Activated CD4-positive, alpha-beta T cell treated with anti-CD3 and anti-CD28 coated beads for 48 hours (primary cell): ENCODE measurements at places on chromosomes 4 and X.
A peak's percentile ranks its signal among the peaks of the same experiment; 100 is the strongest.

DNA sequence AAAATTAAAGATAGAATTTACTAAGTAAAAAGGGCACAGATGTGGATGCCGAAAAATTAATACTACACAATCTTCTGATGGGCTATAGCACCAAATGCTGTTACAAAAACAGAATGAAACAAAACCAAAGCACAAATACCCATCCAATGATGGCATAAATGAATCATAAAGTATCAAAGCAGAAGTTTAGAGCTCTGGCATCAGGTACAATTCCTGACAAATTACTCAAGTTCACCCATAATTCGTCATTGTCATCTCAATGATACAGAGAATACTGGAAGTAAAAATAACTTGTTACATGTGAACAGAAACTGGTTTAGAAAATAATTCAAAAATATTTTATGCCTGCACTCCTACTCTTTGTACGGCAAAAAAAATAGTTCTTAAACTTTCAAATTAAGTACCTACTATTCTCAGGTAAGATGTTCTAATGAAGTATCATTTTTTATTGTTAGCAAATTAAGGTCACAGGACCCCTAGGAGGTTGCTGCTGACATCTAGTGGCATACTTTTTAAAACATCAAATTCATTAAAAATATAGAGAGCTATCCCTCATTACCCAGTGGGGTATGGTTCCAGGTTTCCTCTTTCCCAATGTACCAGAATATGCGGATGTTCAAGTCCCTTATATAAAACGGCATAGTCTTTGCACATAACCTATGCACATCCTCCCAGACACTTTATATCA lies 126.1 kb downstream of the INPP4B start:
- no peak for DNase-seq

- peak; percentile 61 for DNase-seq
Measured at GRCh38 chr4:80138551-80139538, 58.5 kb upstream of the PRDM8 start.

GRCh38 chr4:154307451-154307850 lies 184.1 kb downstream of the DCHS2 start:
- DNase-seq = no peak

DNA sequence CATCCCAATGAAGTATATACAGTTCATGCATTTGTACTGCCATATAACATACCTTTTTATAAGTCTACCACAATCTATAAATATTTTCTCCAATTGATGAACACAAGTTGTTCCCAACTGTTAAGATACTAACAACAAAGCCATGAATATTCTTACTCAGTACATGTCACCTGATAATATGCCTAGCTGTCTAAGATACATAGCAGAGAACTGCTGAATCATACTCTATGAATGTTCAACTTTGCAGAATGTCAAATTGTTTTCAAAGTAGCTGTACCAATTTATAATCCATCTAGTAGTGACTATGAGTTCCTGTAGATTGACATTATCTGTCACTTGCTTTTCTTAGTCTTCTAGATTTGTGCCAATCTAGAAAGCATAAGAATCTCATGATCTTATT lies 84.9 kb downstream of the RAB28 start:
- DNase-seq = no peak

DNA sequence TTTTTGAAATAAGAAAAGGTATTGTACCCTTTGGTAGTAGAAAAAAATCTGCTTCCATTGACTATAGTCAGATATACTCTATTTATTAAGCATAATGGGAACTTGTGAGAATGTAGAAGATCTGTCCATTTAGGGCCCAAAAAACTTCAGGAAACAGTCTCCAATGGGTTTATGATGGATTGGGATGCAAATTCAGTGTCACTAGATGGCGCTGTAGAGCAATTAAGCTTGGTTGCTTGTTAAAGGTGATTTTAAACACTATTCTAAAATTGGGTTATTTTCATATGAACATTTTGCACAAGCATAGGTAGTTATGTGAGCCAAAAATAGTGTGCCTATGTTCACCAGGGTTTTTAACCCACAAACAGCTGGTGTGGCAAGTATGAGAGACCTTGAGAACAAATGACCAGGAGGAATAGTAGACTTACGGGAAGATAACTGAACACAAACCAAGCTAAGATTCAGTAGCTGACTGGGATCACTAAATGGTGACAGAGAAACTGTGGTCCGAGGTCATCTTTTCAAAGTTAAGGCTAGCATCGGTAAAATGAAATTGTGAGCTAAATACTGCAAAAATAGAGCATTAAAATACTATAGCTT lies 80.3 kb upstream of the LSM6 start:
- DNase-seq = peak; percentile 35

- no peak for DNase-seq
Measured at GRCh38 chrX:140087875-140088274, 122.6 kb upstream of the CXorf66 start.

- DNase-seq = peak; percentile 7
Measured at GRCh38 chr4:105306820-105307219, 160.1 kb downstream of the TET2 start.

DNA sequence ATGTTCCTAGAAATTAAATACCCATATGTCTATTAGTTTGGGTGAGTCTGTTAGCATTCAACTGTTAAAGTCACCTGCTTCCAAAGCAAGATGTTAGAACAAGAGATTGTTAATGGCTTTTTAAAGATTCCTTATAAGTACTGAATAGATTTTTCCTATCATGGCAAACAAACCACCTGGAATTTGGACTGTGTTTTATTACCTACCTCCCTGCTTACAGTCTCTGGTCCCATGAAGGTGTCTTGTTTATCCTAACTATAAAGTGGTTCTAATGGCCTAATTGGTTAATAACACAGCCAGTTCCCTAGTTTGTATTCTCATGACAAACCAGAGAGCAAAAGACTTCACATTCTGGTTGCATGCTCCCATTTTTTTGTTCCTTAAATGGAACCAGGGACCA lies 149.5 kb downstream of the PPP1R2C start:
- no peak for DNase-seq

DNA sequence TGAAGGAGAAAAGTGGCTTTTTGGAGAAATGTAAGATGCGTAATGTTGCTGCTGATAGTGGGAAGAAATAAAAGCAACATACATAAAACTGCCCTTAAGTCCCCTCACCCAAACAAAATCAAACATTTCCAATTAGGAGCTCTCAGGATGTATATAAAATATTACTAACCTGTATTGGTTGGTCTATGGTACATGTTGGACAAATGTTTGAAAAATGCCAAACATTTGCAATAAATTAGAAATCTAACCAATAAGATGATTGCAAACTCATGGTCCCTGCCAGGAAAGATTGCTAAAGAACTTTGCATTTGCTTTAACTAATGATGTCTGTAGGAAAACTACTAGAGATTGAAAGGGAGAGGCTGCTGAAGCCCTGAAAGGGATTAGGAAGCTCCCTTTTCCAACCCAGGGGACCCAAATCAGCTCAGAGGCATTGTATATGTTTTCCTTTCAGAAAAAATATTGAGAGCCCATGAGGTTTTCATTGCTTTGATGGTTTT lies 1.8 kb downstream of the SFRP2 start:
- no peak for DNase-seq

- no peak for DNase-seq
Measured at GRCh38 chrX:45434231-45434630, 233.6 kb upstream of the DIPK2B start.

- DNase-seq = no peak
Measured at GRCh38 chr4:166128403-166128802, 255.4 kb downstream of the TLL1 start.

- no peak for DNase-seq
Measured at GRCh38 chr4:173446416-173446815, 47.5 kb upstream of the SCRG1 start.

- no peak for DNase-seq
Measured at GRCh38 chrX:131621650-131622049, 77.8 kb downstream of the OR13H1 start.

DNA sequence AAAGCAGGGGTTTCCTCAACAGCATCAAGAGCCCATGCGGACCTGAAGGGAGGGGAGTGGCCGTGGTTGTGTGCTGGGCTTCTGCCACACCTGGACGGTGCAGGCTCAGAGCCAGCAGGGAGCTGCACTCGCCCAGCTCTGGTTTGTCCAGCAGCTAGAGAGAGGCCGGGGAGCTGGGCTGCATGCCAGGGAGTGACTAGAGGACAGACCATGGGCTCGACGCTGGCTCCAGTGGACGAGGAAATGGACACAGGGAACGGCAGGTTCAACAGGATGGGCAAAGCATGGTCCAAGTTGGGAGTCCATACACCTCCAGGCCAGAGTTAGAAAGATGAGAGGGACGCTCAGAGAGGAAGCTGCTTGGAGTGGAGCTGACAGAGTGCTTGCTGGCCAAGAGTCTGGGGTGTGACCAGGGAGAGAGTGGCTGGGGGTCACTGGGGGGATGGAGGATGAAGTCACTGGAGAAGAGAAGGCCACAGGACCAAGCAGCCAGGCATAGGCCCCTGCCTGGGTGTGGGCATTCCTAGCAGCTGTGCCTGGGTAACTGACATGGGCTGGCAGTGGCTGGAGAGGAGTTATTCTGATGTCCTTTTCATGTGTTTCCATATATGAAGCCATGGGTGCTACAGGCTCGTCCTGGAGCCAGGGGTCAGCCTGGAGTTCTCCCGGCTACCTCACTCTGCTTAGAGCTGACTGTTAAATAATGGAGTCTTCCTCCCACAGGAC lies 42.8 kb downstream of the HTT-AS start:
- no peak for DNase-seq

DNA sequence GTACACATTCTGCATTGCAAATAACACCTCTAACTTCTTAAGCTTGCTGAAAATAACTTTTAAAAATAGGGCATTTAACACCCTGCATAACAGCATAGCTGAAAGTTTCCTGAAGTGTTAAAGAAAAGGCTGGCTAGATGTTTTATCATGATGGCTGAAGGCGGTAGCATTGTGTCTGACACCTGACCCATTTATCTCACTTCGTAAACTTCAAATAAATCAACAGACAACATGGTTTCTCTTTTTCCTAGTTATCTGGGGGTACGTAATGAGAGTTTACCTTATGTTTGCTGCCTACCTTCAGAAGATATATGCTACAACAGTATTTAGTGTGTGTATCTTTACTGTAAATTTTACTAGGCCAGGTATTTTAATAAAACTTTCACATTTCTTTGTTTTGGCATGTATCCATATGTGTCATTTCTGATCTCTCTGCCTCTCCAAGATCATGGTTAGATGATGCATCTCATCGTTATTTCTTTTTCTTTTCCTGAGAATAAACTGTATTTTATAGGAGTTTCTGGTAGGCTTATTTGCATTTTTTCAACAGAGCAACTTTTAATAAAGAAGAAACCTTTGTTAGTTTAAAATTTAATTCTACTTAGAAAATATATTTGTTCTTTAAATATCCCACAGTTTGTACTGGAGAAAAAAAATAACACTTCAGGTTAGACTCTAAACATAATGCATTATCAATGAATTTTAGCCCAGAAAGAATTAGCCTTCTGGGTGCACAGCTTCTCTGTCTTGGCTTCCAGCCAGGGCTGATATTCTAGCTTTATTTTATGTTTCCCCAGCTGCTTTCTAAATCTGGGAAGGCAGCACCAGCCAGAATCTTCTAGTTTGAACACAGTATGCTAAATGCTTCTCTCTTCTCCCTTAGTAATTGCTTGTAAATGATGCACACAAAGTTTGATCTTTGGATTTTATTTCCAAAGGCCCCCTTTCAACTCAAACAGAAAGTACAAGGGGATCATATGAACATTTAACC lies 2.9 kb downstream of the NDST4 start:
- no peak for DNase-seq

DNA sequence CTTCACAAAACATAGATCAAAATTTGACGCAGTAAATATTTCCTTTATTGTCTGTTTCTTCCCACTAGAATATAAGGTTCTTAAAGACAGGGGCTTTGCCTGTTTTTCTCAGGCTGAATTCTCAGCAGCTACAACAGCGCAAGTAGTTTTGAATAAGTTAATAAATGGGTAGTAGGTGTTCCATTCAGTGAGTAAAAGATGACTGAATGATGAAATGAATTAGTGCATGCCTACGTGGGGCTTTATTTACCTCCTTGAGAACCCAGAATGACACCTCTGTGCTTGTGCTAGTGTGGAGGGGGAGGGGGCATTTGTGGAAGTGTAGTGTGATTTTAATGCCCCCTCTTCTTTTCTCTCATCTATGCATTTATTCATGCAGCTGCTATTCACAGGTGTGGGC lies 278.9 kb downstream of the FBXW7 start:
- no peak for DNase-seq

DNA sequence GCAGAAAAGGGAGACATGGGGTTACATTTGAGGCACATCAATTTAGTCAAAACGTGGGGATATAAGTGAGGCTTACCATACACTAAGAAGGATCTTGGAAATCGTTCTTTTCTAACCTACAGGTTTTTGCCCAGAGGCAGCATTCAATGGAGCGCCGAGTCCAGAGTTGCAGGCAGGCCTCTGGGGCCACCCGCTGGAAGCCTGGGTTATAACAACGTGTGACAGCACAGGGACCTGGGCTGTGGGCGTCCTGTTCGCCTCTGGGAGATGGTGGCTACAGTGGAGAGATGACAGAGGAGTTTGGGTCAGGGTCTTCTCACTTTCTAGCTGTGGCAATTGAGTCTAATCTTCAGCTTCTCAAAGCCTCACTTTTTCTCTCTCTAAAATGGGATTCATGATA lies 53.9 kb downstream of the ENPP6 start:
- DNase-seq = peak; percentile 56

- DNase-seq = no peak
Measured at GRCh38 chrX:112651766-112652165, 28.0 kb downstream of the LHFPL1 start.

- no peak for DNase-seq
Measured at GRCh38 chr4:84341559-84341958, 157.5 kb downstream of the NKX6-1 start.

DNA sequence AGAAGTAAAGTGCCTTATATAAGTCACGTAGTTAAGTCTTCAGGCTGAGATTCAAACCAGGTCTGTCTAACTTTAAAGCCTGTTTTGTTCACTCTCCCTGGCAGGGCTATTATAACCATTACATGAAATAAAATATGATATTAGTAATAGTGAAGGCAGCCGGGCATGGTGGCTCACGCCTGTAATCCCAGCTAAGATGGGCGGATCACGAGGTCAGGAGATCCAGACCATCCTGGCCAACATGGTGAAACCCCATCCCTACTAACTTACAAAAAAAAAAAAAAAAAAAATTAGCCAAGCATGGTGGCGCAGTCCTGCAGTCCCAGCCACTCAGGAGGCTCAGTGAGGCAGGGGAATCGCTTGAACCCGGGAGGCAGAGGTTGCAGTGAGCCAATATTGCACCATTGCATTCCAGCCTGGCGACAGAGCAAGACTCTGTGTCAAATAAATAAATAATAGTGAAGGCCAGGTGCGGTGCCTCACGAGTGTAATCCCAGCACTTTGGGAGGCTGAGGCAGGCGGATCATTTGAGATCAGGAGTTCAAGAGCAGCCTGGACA lies 22.1 kb upstream of the SOWAHD start:
- DNase-seq = no peak
